Activated gamma-delta T cell (primary cell): ENCODE measurements at places on chromosomes 1 and 21.

GRCh38 chr1:225908773-225909172, 15.3 kb downstream of the PYCR2 start:
- DNase-seq, result no peak

DNA sequence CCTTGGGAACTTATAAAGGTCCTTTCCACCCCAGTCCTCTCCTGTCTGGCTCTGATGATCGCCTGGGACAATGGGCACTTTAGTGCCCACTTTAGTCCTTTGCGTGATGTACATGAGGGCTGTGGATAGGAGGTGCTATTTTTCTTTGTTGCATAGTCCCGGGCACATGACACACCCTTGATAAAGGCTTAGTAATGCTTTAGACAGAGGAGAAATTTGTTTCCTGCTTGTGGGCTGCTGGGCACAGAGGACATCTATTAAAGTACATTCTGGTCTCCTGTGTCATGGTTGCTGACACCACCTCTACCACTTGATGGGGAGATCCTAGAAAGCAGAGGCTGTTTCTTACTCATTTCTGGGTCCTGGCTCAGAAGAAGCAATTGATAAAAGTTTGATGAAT, 5.4 kb upstream of the KNCN start:
- no peak for DNase-seq

DNA sequence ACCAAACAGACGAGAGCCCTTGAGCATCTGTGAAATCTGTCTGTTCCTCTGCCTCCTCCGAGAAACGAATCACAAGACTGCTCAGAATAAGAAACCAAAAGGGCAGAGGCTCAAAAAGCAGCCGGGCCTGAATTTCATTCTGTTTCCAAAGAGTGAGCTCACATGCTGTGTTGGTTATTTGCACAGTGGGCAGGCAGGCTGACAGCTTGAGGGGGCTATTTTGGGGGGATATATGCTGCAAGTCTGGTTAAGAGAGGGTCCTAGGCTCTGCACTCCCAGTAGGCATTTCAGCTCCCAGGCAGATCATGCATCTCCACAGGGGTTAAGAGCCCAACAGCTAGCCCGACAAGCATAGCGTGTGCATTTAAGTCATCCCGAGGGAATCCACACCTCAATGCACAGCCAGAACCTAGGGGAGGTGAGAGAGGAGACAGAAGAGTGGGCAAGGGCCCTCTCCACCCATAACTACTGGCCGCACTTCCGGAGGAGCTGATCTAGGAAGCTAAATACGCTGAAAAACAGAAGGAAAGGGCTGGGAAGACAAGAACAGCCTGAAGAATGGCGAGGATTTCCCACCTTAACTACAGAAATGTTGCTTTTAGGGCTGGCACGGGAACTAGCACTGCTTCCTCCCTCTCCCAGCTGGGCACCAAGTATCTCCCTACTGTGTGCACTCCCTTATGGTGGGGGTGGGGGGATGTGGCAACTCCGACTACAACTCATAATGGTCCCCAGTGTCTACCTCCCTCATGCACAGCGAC, 3.7 kb downstream of the PGBD5 start:
- DNase-seq, result no peak

GRCh38 chr1:71053146-71053545, 5.5 kb upstream of the PTGER3 start:
- DNase-seq, result no peak

DNA sequence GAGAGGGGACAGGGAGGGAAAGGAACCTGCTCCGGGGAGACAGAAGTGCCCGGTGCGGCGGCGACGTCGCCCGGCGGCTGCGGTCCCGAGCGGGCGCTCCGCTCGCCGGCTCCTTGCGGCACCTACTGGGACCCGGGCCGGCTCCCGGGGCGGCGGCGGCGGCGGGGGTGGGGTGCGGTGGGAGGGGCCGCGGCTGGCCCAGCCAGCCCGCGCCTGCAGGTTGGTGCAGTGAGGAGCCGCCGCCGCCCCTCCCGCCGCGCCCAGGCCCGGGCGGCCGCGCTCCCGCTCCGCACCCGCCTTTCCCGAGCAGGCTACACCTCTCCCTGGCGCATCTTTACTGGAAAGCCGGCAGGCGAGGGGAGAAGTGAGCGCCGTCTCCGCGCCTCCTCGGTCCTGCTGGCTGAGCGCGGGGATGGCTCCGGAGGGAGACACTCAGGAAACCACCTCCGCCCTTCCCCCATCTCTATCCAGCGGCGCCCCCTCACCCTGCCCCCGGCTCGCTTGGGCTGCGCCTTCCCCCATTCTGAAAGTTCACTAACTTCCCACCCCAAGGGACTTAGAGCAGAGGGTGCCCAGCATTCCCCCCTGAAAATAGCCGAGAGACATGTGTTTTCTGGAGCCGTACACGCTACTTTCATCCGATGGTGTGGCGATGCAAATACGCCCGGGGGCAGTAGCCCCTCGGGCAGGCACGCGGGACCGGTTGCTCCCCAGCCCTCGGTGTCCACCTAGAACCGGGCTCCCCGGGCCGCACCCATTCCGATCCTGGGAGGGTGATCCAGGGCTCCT, at the start of gene PLD5:
Gene PLD5, minus strand, starts transcription at position 127 of the 789 bp plus-strand sequence.
- no peak for DNase-seq

DNA sequence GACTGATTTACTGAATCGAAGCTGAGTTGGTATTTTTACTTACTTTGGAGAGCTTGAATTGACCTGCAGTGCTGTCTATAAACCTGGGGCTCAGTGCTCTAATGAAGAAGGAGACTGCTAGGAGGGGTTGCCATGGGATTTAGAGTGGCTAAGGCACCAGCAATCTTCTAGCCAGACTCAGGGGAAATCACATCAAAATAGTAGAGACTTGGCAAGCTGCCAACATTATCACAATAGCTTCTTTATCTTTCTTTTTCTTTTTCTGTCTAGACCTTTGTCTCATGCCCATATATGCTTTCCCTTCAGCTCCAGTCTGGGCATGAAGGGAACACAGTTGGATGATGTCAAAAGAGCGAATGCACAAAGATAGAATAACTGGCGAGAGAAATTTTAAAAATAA, 301.1 kb upstream of the DPYD start:
- DNase-seq, result no peak

- DNase-seq, result no peak
These were observed 1.2 kb upstream of the ACOT11 start for GRCh38 chr1:54546651-54547401.

GRCh38 chr1:105254906-105255305, 1505.2 kb downstream of the AMY1C start:
- no peak for DNase-seq

DNA sequence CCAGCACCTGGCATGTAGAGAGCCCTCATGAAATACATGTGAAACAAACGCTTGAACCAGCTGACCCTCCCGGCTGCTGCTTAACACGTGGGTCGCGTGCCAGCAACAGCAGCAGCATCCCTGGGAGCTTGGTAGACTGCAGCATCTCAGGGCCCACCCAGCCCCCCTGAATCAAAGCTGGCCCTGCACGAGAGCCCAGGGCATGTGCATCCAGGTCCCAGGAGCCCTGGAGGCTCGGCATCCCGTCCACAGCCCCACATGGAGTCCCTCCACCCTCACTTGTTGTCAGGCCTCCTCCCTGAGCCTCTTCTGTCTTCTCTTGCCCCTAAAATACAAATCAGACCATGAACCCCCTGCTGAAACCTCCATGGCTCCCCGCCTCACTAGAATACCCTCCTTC, 123.1 kb downstream of the MATN1 start:
- no peak for DNase-seq

- DNase-seq, result no peak
These were observed 288.7 kb downstream of the NUF2 start for GRCh38 chr1:163610486-163610885.

DNA sequence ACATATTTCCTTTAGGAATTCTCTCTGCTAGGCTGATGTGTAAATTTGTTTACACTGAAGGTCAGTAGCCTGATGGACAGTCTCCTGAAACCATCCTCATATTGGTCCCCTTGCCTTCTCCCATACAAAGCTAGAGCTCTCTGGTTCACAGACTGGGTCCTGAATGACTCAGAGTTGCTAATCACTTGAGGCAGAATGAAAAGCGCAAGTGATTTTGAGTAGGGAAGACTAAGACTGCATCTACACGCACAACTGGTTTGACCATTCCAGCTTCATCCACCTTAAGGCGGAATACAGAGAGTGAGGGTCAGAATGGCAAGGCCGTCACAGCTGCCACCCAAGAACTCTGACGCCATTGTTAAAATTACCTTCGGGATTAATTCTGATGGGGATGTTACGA, 70.2 kb upstream of the KIF26B start:
- DNase-seq, result no peak

DNA sequence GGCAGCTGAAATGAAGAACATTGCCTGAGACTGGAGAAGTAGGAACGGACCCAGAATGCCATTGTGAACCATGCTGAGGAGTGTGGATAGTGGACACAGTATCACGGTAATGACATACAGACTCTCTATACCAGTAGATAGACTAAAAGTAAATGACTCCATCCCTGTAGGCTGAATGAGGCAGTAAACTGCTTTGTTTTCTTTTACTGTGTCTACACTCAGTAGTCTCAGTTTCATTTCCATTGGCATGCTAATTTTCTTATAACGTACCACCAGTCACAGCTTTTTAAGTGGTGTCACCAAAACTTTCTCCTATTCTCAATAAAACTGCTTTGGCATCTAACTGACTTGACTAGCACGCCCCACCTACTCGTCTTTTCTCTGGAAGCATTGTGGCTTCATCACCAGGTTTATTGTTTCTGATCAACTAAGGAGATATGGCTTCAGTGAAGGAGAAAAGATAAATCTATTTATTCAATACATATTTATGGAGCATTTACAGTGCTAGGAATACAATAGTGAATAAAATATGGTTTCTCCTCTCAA, 8.4 kb upstream of the ZNF697 start:
- DNase-seq, result no peak

DNA sequence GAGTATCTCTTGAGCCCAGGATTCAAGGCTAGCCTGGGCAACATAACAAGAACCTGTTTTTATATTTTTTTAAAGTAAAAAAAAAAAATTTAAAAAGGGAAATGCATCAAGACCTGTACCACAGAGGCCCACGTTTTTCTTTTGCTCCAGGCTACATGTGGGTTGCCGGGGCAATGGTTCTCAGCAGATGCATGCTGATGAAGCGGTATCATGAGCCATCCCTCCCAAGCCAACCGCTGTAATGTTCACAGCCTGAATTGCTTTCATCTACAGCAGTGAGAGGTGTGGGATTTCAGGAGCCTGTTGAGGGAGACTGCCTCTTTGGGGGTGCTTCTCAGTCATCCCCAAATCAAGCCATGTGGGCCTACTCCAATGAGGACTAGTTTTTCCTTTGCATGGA, 60.5 kb downstream of the CD58 start:
- DNase-seq, result no peak

DNA sequence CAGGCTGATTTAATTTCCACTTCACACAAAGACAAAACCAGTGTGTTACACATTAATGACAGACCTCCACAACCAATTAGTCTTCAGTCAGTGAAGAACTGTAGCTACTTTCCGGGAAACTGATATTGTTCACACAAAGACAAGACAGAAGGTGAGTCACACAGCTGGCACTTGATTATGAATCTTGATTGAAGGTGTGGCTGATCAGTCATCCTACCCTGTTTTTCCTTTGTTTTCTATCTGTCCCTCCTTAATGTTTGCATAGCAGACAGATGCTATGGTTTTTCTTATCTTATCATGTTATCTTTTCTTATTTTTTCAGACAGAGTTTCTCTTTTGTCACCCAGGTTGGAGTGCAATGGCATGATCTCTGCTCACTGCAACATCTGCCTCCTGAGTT, 185.1 kb upstream of the GREM2 start:
- DNase-seq, result no peak

- no peak for DNase-seq
These were observed 150.2 kb downstream of the CAMTA1 start for GRCh38 chr1:6935361-6935883.

DNA sequence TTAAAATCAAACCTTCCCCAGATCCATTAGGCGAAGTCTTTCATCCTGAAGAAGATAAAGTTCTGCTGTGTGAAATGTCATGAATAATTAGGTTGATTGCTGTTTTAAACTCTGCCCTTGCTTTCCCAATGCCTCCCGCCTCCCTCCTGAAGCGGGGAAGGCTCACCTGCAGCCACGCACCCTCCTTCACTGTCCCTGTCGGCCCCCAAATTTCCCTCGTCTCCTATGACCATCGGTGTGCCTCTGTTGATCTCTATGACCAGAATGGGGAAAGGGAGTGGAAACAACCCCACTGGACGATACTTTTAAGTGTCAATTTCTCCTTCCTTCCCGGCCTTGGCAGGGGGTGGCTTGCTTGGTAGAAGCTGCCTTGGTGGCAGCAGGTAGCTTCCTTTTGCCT, 35.1 kb downstream of the LHX4 start:
- DNase-seq, result no peak

GRCh38 chr1:70497152-70497551, 86.1 kb downstream of the CTH start:
- DNase-seq, result no peak
